ENCODE measurements at places on chromosomes 2 and 18.

DNA sequence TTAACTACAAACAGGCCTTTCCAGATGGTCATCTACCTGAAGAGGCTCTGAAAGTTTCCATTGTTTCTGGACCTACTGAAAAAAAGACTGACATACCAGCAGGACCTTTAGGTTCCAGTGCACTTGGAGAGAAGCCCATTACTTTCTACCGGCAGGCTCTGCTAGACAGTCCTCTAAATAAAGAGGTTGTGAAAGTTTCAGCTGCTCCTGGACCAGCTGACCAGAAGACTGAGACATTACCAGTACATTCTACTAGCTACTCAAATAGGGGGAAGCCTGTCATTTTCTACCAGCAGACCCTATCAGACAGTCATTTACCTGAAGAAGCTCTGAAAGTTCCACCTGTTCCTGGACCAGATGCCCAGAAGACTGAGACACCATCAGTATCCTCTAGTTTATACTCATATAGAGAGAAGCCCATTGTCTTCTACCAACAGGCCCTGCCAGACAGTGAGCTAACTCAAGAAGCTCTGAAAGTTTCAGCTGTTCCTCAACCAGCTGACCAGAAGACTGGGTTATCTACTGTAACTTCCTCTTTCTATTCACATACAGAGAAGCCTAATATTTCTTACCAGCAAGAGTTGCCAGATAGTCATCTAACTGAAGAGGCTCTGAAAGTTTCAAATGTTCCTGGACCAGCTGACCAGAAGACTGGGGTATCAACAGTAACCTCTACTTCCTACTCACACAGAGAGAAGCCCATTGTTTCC lies 65.8 kb downstream of the ALMS1 start:
- no peak for DNase-seq

DNA sequence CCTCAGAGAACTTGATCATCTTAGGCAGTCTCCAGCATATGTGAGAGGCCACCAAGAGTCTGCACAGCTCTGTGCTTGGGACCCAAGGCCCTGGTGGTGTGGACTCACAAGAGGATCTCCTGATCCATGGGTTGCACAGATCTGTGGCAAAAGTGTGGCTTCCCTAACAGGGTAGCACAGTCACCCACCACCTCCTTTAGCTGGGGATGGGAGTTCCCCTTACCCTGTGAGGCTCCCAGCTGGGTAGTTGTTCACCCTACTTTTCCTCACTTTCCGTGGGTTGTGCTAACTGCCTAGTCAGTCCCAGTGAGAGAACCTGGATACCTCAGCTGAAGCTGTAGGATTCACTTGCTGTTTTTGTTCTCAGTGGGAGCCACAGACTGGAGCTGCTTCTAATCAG lies 123.7 kb downstream of the FTCDNL1 start:
- no peak for DNase-seq

GRCh38 chr18:25289001-25289631 lies 62.9 kb downstream of the ZNF521 start:
- DNase-seq: no peak

GRCh38 chr18:10449396-10449795 lies 5.0 kb upstream of the APCDD1 start:
- no peak for DNase-seq

DNA sequence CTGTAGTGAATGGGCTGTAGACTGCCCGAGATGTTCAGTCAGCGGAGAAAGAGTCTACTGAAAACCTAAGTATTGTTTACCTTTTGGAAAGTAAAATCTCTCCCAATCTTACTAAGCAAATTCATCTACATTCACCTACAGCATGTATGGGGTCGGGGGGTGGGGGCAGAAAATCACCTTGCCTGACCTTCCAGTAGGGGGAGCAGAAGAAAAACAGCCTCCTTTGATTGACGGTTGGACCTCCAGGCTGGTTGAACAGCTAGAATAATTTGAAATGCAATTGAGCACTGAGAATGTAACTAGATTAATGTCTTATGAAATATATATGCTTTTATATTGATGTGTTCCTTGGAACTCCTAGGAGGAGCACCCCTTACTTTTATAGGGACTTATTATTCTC lies 10.0 kb downstream of the LRATD1 start:
- no peak for DNase-seq

GRCh38 chr2:45532181-45532580 lies 78.9 kb downstream of the SRBD1 start:
- no peak for DNase-seq

DNA sequence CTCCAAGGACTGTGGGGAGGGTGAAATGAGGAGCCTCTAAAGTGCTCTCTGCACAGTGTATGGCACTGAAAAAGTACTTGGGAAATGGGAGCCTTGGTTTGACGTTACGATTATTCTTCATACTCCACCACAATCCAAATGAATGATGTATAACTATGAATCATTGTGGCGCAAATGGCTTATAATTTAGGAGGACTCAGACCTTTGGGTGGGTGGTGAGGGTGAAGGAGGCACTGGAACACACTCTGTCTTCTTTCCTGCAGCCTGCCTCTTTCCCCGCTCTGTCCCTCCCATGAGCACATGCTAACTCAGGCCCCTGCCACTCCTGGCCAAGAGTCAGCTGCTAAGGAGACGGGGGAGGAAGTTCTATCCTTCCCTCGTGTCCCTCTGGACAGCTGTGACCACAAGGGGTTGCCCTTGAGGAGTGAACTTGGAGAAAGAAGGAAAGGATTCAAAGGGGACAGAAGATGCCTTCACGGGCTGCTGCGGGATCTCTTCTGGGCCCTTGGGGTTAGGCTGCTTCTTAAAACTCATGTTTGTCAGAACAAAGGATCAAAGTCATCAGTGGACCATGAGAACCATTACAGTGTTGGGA lies 36.5 kb downstream of the POLR1A start:
- no peak for DNase-seq
